ENCODE measurements at places on chromosomes 3 and 15.

- no peak for DNase-seq
These were observed 66.9 kb upstream of the MYO5C start for GRCh38 chr15:52362497-52362896.

DNA sequence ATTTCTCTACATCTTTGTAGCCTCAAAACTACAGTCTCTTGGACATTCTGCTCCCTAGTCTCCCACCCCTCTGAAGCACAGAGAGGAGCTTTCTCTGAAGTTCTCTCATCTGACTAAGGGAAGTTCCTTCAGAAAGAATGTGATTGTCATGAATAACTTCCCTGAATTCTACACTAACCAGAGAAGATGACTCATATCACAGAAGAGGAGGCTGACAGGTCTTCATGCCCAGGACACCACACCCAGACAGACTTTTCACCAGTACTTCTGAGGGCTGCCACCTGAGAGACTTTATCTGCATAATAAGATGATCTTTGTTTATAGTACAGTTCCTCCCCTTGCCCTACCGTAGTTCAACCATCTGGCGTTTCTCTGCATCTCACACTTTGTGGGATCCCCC, 52.8 kb downstream of the CDIN1 start:
- DNase-seq: no peak

- DNase-seq: no peak
These were observed 23.7 kb downstream of the ATRIP start for GRCh38 chr3:48470286-48470685.

DNA sequence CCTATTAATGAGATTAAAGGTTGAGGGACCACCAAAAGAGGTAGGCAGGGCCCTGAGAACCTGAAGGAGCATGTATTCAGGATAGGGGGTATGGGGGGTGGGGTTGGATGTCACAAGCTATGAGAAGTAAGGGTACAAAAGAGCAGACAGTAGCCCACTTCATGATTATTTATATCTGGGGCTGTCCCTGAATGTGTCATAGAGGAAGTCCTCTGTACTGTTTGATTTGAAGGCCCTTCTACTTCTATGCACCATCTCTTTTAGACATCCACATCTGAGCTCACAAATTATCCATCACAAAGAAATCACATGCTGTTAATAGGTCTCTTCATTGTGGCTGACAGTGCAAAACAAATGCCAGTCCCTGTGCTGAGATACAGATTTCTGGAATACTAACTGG, 68.6 kb downstream of the FHIT start:
- no peak for DNase-seq

GRCh38 chr3:34183611-34184340, 385.3 kb downstream of the PDCD6IP start:
- no peak for DNase-seq

DNA sequence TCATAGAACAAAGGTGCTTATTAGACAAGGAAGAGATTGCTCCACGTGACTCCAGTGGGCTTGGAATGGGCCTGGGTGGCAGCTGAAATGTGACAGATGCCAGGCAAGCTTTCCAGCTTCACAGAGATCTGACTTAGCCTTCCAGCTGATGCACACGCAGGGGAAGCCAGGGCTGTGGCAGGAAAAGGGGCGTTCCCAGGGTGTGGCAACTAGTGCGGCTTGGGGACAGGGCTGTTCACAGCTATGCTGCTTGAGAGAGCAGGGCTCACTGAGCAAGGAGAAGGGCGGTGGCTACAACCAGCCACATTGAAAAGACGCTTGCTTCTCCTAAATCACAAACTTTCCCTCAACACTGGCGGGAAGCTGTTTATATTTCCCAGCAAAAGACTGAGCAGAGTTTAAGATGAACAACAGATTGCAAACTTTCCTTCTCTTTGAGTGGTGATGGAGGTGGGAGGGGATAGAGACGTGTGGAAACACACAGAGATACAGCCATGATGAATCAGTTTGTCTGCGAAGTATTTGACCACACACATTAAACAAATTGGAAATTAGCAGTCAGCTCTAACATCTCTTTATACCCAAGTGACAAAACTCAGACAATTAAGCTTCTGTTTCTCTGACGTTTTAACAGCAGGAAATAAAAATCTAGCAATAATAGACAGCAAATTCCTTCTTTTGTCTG, 127.5 kb downstream of the BDH1 start:
- DNase-seq: no peak

DNA sequence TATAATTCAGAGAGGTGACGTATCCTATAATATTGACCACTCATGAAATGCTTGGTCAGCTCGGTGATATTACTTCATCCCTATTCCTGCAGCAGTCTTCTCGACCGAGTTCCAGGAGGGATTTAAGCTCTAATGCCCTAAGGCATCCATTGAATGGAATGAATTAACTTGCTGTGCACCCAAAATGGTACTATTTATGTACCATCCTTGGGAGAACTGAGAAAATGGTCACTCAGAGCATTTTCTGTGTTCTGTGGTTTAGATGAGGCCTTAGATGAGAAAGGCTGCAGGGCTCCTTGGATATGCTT, 638 bp downstream of the BLOC1S6 start:
- no peak for DNase-seq

- no peak for DNase-seq
These were observed 30.3 kb upstream of the FSTL1 start for GRCh38 chr3:120481081-120481480.

- no peak for DNase-seq
These were observed 734 bp downstream of the TBL1XR1 start for GRCh38 chr3:177196456-177197040.

DNA sequence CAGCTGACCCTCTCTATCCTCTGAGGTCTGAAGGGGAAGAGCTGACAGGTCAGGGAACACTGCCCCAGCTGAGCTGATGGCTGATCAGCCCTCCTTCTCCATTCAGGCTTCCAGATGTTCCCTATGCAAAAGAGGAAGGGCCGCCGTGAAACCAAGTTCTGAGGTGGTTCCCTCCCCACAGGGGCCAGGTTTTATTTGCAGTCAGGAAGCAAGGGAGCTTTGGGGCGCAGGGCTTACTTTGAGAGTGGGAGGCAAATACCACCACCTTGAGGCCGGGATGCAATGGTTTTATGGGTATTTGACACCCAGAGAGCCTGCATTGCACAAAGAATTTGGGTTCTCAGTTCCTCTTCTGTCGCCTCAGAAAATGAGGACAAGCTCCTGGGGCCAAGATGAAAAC, 186.9 kb downstream of the ARRDC4 start:
- no peak for DNase-seq

- no peak for DNase-seq
These were observed 129.6 kb downstream of the CTNNB1 start for GRCh38 chr3:41328926-41329325.
